ENCODE measurements at places on chromosomes 6 and 20.

DNA sequence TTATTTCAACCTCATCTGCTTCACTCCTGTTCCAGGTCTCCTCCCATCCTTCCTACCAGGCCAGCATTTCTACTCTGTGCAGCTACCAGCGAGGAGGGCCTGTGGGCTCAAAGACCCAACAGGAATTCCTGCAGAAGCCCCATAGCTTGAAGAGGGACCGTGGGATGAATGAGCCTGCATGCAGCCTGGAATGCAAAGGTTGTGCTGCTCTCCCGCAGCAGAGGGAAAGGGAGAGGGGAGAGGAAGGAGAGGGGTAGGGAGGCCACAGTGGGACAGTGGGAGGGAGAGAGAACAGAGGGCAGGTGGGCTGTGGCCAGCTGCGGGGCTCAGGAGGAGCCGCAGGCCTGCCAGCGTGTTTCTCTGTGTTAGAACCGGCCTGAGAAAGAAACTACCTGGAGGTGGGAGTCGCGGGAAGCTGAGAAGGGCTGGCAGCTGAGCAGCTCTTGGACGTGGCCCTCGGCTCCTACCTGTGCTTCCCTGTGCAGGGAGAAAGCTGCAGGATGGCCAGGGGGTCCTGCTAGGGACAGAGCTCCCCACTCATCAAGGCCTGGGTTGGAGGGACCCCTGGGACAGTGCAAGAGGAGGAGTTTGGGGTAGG lies 66.1 kb upstream of the MLN start:
- DNase-seq = no peak

- DNase-seq = no peak
These were observed 17.6 kb downstream of the TMEM74B start for GRCh38 chr20:1166948-1167720.

- DNase-seq = no peak
These were observed 5.3 kb upstream of the FNDC1 start for GRCh38 chr6:159163901-159164370.

DNA sequence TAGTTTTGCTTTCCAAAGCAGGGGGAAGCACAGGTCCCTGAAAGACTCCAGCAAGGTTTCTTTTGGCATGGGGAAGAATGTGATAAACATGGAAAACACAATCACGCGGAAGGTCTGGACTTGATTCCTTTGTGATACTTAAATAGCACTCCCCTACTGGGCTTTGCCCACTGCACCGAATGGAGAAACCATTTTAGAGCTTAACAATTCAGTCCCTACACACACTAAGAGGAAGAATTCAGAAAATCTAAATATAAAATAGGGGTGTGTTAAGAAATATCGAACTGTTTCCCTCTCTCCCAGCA lies 71.4 kb upstream of the NHSL1 start:
- no peak for DNase-seq

- no peak for DNase-seq
These were observed 6.3 kb downstream of the ADTRP start for GRCh38 chr6:11772109-11772825.

GRCh38 chr6:160978141-160978901 lies 13.2 kb upstream of the MAP3K4 start:
- DNase-seq = no peak

DNA sequence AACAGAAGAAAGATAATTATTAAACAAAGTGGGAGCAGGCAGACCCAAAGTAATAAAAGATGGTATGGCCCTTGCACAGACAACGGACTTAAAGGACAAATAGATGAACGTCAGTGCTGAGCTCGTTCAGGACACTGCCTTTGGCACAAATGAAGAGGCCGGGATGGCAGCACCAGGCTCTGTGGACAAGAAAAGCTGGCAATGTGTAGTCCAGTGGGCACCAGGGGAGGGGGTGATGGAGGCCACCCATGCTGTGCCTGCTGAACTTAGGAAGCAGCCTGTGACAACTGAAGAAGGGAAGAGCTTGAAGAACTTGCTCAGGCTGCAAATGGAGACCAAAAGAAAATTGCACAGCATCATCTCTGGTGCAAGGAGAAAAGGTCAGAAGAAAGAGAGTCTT lies 131.0 kb downstream of the ANKRD60 start:
- DNase-seq = no peak

DNA sequence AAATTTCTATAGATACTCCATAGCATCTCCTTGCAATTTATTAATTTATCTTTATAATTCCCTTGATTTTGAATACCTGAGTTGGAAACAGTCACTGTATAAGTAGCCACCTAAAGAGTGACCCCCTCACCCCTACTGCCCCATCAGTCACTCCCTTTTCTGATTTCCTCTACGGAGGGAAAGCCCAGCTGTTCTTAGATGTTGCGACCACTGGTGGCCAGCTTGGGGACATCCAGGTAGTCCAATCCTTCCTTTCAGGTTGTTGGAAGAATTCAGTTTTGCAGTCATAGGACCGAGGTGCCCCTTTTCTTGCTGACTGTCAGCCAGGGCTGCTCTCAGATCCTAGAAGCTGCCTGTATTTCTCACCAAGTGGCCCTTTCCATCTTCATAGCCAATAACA lies 87.8 kb downstream of the BMP6 start:
- no peak for DNase-seq

DNA sequence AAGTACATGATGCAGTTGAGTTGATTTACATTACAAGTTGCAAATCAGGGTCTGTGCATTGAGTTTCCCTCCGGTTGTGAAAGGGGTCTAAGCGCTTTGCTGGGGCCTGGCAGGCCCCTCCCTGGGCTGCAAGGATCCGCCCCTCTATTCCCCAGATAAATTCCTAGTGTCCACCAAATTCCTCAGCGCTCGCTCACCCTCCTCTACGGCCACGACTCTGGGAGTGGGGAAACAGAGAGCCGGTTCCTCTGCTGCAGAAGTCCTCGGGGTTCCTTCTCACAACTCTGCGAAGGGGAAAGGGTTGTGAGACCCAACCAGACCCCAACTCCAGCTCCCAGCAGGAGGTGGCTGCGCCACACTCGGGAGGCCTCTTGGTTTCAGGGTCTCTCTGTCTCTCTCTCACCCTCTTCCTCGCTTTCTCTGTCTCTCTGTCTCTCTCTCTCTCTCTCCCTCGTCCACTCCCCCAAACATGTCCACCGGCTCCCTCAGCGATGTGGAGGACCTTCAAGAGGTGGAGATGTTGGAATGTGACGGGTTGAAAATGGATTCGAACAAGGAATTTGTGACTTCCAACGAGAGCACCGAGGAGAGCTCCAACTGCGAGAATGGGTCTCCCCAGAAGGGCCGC lies at the start of gene TCF21:
TCF21 (plus strand) TSS at position 185 of the 628 bp plus-strand sequence; CDS start at position 470, 285 bp downstream.
- no peak for DNase-seq

GRCh38 chr6:27159725-27160124 lies 87.8 kb upstream of the PRSS16 start:
- DNase-seq = no peak

- no peak for DNase-seq
These were observed 50.0 kb upstream of the DTNBP1 start for GRCh38 chr6:15712797-15713196.

GRCh38 chr20:16387666-16388065 lies 185.6 kb downstream of the KIF16B start:
- DNase-seq = no peak

GRCh38 chr20:62918831-62919230 lies 7.5 kb downstream of the DIDO1 start:
- no peak for DNase-seq

- no peak for DNase-seq
These were observed 627.3 kb downstream of the UTRN start for GRCh38 chr6:144912474-144912873.

DNA sequence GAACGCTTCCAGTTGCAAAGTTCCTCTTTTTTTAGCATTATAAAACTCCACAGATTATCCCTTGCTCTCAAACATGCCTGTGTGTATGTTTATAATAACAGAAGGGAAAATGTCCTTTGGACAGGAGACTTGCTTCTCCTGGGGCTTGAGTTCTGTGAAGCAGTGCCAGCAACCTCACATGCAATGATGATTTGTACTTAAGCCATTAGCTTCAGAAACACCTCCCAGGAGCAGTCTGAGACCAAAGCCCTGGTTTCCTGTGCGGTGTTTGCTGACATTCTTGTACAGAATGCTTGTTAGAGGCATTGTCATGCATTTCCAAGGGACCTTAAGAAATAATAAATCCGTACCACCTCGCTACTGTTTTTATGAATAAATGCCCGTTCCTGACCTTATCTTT lies 752.8 kb downstream of the CBLN4 start:
- DNase-seq = no peak

- no peak for DNase-seq
These were observed 1.5 kb downstream of the TGM3 start for GRCh38 chr20:2297357-2297728.
